ENCODE measurements at places on chromosomes 12 and 14. TPM values are rescaled to one million over a fixed set of nuclear protein-coding genes. Genes with fewer than 3 reads are reported as not detected.

GRCh38 chr12:106455111-106455510, 97.6 kb downstream of the POLR3B start:
- no peak for DNase-seq
- H3K27me3 ChIP-seq, result no peaks in the 10 kb centered on the region
- H3K27ac ChIP-seq, result no peak overlapping the region

DNA sequence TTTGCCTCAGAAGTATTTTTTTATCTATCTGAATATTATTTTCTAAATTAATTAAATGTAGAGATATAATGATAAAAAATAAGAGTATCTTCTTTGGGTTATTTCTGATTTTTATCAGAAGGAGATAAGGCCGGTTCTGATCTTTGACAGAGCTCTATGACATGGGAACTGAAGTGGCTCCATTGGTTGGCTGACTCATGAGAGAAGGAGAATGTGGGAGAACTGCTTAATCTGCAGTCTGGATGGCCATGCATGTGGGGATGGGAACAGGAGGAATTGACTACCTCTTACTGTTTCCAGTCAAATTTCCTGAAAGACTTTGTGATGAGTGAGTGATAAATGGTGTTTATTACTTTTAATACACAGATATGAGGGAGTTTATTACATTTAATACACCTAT, 155.8 kb upstream of the ATP2B1 start:
- H3K36me3 ChIP-seq, result no peaks in the 10 kb centered on the region
- no peaks in the 10 kb centered on the region for H3K4me1 ChIP-seq
- no peaks in the 10 kb centered on the region for H3K27me3 ChIP-seq
- no peak overlapping the region for H3K4me3 ChIP-seq
- no peak overlapping the region for H3K27ac ChIP-seq

- no peaks in the 10 kb centered on the region for H3K4me1 ChIP-seq
- H3K4me3 ChIP-seq, result no peak overlapping the region
- H3K27ac ChIP-seq, result no peak overlapping the region
- H3K36me3 ChIP-seq, result no peaks in the 10 kb centered on the region
Observed at GRCh38 chr14:76446486-76446885, 70.5 kb downstream of the ESRRB start.

The SERPINA12 gene
- total RNA-seq, result not detected

The SYT10 gene
- total RNA-seq, result 0.14 TPM

Measured in liver (tissue), 10 donors.